CD4-positive, alpha-beta T cell treated with Interleukin-1 beta for 1 hour (primary cell): ENCODE measurements at places on chromosomes 4 and X.

- DNase-seq: no peak
Observed at GRCh38 chr4:12555011-12555410, 929.1 kb downstream of the RAB28 start.

DNA sequence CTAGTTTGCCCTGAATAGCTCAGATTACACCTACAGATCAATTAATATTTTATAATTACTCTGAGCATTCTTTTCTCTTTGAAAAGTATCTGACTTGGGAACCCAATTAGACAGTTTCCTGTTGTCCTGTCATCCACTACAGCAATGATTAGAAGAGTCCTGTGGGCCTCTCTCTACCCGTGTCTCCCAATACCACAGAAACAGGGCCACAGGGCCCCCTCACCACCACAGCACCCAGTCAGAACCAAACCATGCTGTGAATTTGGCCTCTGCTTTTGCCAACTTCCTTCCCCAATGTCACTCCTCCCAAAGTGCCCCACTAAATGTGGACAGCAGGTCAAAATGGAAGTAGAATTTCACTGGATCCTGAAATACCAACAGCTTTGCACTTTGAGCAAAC lies 10.3 kb downstream of the USP46 start:
- no peak for DNase-seq

GRCh38 chr4:16893141-16893651 lies 5.2 kb downstream of the LDB2 start:
- no peak for DNase-seq

- no peak for DNase-seq
Observed at GRCh38 chr4:159495515-159496236, 392.8 kb downstream of the RAPGEF2 start.

DNA sequence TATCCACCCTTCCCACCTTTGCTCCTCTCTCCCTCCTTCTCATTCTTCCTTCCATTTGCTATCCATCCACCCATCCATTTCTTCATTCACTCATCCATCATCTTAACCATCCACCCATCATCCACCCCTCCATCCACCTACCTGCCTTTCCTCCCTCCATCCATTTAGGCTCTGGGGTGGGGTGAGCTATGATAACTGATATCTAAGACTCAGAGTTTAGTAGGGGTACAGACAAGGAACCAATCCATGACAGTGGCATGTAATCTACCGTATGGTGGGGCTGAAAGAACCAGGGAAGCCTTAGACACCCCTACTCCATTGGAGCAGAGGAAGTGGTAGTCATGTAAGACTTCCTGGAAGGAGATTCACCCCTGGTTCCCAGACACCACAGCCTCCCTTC lies 23.2 kb downstream of the PSAPL1 start:
- DNase-seq: no peak

GRCh38 chr4:111330786-111331185 lies 707.9 kb upstream of the PITX2 start:
- no peak for DNase-seq

DNA sequence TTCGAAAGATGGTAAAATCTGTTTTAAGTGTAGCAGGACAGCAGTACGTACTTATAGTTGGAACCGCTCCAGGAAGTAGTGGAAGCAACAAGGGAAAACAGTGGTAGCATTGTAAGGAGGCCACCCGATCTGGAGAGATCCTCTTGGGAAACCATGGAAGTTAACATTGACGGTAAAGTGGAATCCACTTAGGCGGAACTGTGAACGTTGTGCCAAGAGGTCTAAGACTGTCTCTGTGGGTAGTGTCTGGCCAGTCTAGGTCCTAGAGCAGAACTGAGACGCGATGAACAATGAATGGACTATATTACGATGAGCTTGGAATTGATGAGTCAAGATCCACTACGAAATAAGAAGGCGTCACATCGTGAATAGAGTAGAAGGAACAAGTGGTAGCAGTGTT lies 124.0 kb downstream of the TENM3 start:
- no peak for DNase-seq
